ENCODE measurements at places on chromosomes 5 and 9.
A peak's percentile ranks its signal among the peaks of the same experiment; 100 is the strongest.

DNA sequence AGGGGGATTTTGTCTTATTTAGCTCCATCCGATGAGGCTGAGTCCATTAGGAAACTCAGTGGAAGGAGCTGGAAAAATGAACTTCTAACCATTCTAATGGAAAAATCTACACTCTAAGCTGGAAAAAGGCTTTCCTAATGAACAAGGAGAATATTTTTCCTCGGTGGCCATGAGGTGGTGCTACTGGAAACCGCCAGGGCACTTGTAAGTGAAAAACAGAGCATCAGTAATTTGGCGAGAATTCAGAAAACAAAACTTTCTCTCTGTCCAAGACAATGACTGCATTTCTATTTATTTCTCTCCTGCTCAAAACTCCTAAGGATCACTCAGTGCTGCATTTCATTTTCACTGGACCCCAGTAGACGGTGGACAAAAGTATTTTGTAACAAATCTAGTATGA, 237.6 kb downstream of the TENT4A start:
- DNase-seq: no peak

DNA sequence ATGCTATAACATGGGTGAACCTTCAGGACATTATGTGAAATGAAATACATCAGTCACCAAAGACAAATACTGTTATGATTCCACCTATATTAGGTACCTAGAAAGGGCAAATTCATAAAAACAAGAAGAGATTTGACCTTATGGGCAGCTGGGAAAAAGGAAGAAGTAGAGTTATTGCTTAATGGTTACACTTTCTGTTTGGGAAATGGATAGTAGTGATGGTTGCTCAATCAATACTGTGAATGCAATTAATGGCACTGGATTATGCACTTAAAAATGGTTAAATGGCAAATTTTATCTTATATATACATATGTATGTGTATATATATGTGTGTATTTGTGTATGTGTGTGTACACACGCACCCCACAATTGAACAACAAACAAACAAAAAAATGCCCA, 15.2 kb downstream of the FKBP15 start:
- DNase-seq: no peak

DNA sequence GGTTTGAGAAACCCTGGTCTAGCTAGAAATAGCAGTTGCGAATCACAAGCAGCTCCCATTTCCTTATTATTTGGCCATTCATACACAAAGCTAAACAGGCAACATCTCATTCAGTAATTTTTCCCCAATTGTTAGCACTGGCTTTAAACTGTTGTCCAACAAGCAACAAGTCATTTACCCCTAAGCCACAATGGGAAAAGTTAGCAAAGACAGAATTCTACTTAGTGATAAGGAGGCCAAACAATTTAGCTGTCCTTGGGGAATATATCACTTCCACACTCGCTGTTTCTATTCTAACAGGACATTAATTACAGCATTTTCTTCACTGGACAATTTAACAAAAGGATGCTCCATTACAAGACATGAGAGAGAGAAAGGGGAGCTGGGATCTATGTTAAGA, 2.8 kb downstream of the MYO10 start:
- DNase-seq: no peak

- DNase-seq: no peak
Observed at GRCh38 chr5:128038643-128039042, 44.9 kb upstream of the SLC12A2 start.

DNA sequence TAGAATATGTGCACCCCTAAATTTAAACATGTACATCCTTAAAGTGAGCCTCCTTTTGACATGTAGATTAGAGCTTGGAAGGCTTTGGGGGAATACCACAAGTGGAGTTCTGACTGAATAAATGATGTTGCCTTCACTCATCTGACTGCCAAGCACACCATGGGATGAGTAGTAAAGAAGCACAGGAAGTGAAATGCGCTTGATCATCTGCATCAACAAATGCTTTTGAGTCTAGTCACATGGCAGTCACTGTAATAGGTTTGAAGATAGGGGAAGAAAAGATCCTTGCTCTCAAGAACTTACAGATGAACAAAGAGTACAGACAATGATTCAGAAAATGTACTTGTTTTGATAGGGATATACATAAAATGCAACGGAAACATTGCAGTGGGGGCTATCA, 62.0 kb upstream of the STARD4 start:
- no peak for DNase-seq

DNA sequence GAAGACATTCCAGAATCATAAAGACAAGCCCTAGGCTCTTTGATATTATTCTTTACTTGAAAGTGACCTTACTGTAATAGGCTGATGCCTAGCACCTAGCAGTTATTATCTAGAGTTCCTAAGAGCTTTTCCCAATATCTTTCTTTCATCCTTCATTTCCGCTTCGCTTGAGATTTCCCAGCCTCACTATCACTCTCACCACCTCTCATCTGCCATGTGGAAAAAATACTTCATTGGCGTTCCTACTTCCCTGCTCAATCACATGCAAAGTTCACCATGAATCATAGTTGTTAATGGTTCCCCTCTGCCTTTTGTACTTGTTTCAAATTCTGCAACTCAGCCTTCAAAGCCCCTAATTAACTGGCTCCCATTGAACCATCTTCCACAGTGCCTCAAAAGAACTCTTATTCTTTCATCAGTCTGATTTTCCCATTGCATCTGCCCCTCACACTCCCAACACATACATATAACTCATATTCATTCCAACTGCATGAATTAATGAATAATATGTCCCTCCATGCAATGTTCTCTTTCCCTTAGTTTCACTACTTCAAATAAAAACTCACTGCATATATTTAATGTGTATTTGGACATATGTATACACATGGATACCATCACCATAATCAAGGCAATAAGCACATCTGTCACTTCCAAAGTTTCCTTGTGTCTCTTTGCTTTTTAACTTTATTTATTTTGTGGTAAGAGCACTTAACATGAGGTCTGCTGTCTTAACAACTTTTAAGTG, 221.6 kb downstream of the PARP8 start:
- DNase-seq: no peak

DNA sequence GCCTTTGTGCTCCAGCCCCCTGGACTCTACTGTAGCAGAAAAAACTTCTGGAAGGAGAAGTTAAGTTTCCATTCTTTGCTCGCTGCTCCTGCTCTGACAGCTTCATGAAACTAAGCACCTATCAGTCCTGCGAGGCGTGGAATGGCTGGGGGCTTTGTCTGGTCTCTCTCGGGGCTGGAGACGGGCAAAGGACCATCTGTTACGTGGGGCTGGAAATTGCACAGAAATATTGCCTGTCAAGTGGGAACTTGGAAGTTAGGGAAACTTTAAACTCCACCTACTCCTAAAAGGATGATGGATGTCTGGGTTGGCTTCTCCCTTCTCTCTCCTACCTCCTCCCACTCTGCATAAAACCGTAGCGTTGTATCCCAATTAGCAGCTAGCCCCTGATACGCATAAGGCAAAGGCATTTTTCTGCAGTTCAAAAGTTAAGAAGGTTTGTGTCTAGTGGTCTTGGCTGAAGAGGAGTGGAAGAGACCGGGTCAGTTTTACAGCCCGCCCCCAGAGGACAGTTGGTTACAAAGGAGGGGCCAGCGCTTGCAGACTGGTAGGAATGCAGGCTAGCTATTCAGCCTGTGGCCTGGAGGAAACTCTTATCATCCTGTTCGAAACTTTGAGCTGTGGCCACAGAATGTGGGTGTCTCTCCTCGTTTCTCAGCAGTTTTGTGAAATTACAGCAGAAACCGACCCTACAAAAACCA, 1.3 kb downstream of the FBXL7 start:
- no peak for DNase-seq

- DNase-seq: no peak
Observed at GRCh38 chr5:171152382-171152781, 156.7 kb upstream of the TLX3 start.

DNA sequence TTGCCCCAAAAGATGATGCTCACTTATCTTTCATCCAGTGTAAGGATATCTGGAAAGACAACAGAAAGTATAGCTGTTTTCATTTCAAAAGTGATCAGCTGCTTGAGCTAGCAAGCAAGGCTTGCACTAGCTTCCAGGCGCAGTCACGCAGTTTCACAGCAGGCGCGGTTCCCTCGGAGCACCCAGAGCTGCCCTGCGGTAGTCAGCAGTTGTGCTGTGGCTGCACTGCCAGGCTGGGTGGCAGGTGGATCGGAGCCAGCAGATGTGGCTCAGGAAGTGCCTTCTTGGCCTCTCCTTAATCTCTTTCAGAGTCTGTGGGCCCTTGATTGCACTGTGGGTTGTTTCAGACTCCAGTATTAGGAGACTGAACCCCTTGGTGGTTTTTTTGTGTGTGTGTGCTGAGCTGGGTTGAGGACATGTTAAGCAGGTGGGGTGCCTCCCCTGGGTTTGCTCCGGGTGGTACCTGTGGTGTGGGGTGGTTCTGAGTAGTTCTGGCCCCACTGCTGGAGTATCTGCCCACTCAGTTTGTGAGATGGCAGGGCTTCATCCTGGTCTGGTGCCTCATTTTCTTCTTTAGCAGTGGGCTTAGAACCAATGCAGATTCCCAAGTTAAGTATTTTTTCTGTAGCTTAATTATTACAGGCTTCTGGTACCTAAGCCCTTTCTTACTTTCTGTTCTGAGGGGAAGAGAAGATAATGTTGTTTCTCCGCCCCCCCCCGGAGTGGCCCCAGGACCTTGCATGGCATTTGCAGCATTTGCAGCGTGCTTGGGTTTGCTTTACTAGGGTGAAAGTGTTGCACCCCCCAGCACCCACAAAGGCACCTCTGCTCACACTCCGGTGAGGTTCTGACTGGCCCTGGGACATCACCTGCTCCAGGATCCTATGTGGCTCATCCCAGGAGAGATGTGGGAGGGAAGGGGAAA, 16.4 kb downstream of the TENT4A start:
- DNase-seq: no peak

- DNase-seq: no peak
Observed at GRCh38 chr9:34956648-34957047, 1.4 kb upstream of the PHF24 start.

DNA sequence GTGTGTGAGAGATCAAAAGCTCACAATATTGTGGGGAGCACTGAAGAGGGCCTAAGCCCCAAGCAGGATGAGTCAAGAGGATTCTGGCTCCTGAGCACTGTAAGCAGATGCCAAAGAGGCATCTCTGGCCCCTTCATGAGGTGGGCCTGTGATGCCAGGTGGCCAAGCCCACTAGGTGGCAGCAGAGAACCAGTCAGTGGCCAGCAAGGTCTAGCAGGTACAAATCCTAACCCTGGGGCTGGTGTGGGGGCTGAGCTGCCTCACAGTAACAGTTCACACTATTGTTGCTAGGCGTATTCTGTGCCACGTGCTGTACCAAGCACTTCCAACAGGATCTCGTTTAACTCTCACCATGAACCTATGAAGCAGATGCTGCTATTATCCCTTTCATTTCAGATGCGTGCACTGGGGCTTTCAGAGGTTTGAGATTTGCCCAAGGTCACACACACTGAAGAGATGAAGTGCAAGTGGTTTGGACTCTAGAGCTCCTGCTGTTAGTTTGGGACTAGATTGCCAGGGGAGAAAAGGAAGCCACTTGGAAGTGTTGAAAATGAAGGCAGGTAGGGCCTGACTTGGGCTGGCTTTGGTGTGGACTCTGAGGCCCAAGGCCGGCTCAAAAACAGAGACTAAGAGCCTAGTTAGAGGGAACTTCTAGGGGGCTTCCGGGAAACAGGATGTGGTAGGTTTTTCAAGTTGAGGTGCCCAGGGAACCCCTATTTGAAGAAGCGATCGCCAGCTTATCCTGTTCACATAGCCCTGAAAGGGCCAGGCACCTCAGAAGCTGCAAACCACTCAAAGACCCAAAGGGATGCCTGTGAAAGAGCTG, 4.4 kb upstream of the MLANA start:
- peak; percentile 74 for DNase-seq

GRCh38 chr9:111190347-111190746, 139.7 kb downstream of the OR2K2 start:
- no peak for DNase-seq

- no peak for DNase-seq
Observed at GRCh38 chr5:156273325-156273724, 53.6 kb upstream of the SGCD start.

- no peak for DNase-seq
Observed at GRCh38 chr5:172315587-172316493, 32.3 kb upstream of the UBTD2 start.

DNA sequence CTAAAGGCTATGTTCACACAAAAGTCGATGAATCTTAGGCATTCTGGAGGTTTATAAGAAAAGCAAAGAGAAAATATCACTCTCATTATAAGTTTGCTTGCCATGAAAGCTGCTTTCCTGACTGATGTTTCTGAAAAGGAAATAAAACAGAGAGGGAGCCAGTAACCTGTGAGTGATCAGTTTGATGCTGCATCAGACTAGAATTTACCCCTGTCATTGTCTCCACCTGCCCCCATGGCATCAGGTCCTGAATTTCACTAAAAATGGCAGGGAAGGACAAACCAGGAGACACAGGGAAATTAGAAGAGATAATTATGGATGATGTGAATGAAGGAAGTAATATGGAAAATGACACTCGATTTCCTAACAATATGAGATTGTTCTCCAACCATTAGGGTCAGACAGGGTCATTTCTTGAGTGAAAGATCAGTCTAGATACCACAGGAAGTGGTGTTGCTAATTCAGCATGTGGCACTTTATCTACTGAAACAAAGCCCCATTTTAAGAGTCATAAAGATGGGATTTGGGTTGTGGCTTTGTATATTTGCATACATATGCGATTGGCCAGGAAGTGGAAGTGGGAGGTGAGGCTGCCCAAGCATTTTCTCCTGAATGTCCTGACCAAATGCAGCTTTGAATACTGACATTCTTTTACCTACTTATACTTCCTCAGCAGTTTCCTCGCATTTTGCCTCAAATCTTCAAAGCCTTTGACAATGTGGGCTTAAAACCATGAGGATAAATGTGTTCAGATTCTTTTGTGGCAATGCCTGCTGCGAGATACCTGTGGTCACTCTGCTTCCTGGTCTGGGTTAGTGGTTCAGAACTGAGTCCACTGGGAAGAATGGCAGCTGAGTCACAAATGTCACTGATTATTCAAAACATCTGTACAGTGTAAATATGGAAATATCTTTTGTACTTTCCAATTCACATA, 29.7 kb downstream of the MEGF10 start:
- DNase-seq: no peak

DNA sequence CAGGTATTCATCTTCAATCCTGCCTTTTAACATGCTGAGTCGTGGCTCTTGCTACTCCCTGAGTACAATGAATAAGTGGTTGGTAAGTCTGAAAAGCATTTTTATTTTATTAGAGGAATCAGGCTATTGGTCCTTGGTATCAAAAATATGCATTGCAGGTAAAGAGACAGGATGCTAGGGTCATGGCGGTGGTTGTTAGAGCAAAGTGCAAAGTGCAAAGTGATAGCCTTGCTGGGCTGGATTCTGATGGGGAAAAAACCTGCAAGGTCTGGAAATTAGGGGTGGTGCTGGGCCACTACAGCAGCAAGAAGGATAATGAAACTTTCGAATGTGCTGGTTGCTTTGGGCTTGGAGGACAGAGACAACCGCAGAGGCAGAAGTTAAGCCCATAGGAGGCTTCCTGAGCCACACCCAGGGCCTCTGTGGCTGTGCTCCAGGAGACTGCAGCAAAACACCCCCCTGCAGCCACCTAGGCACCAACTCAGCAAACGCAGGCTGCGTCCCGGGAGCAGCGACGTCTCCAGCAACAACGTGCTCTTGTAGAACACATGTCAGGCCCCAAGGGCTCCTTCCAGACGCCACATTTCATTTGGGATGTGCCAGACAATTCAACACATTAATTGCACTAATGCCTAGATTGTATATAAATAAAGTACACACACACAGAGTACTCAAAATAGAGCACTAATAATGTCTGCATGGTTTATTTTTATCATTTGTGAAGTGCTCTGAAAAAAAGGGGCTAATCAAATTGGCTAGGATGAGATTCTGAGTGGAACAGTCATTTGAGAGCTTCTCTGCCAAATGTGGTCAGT, 149.8 kb upstream of the RAPGEF1 start:
- DNase-seq: no peak

Measured in stimulated activated CD8-positive, alpha-beta memory T cell treated with anti-CD3 and anti-CD28 coated beads, Interleukin-7, amount 100 ng/mL, for 24 hours (primary cell).